ENCODE measurements at places on chromosomes 16 and 17. TPM values are rescaled to one million over a fixed set of nuclear protein-coding genes. Genes with fewer than 3 reads are reported as not detected.

The DNAAF1 gene
- not detected for total RNA-seq

The ST6GALNAC1 gene
- total RNA-seq: 4.4 TPM

The RNF112 gene
- 1.5 TPM for total RNA-seq

The RUNDC3A gene
- 2.0 TPM for total RNA-seq

The FAM171A2 gene
- 4.2 TPM for total RNA-seq

The KCNJ12 gene
- 2.2 TPM for total RNA-seq

The LRRC46 gene
- not detected for total RNA-seq

The IGF2BP1 gene
- total RNA-seq: not detected

The GUCY2D gene
- not detected for total RNA-seq

The ITGA2B gene
- 2.0 TPM for total RNA-seq

The KRTAP4-3 gene
- not detected for total RNA-seq

The KRT12 gene
- not detected for total RNA-seq

GRCh38 chr17:18156171-18156975, 27.3 kb upstream of the ALKBH5 start:
- no peak for DNase-seq

GRCh38 chr16:69873783-69874182, 77.4 kb upstream of the CLEC18A start:
- no peak for DNase-seq

DNA sequence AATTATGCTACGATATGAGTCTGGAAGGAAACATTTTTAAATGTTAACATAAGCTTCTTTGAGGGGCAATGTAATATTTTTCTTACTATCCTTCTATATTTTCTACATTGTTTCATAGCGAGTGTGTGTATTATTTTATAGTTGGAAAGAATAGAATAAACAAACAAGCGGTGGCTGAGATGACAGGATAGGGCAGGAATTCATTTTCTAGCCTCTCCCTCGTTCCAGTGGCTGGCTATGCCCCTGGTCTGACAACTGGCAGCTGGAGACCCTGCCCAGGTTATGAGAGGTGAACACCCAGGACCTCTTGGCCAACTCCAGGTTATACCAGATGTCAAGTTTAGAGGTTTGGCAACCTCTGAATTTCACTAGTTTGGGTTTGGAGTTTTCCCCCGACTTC, 14.5 kb upstream of the TNRC6C start:
- DNase-seq: no peak

GRCh38 chr17:63434951-63435571, 11.0 kb downstream of the CYB561 start:
- no peak for DNase-seq

- DNase-seq: peak; percentile 88
These were observed 8.3 kb downstream of the CCR7 start for GRCh38 chr17:40556884-40557414.

DNA sequence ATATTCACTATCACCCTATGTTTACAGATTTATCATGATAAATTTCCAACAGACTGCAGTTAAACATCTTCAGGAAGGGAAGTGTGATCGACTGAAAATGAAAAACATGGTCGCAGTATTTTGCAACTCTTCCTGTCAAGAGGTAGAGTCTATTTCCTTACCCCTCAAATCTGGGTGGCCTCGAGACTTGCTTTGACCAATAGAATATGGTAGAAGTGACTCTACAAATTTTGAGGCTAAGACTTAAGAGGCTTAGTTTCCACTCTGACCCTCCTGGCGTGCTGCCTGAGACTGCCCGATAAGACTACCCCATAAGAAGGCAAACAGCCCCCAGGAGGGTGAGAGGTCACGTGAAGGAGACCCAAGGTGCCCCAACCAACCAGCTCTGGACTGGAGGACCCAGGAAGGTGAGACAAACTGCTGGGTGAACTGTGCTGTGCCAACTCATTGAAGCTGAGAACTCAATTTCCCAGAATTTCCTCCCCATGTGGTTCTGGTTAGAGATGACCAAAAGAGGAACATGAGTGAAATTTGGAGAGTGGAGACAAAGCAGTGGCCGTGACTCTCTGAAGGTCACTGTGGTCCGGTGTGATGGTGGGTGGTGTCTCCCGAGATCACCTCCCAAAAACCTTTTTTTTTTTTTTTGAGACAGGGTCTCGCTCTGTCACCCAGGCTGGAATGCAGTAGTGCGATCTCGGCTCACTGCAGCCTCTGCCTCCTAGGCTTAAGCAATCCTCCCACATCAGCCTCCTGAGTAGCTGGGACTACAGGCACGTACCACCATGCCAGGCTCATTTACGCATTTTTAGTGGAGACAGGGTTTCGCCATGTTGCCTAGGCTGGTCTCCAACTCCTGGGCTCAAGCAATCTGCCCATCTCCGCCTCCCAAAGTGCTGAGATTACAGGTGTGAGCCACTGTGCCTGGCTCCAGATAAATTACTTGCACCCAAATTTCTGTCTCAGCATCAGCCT, 38.2 kb upstream of the LITAF start:
- no peak for DNase-seq

- no peak for DNase-seq
These were observed 3.0 kb upstream of the NRN1L start for GRCh38 chr16:67881621-67882161.

DNA sequence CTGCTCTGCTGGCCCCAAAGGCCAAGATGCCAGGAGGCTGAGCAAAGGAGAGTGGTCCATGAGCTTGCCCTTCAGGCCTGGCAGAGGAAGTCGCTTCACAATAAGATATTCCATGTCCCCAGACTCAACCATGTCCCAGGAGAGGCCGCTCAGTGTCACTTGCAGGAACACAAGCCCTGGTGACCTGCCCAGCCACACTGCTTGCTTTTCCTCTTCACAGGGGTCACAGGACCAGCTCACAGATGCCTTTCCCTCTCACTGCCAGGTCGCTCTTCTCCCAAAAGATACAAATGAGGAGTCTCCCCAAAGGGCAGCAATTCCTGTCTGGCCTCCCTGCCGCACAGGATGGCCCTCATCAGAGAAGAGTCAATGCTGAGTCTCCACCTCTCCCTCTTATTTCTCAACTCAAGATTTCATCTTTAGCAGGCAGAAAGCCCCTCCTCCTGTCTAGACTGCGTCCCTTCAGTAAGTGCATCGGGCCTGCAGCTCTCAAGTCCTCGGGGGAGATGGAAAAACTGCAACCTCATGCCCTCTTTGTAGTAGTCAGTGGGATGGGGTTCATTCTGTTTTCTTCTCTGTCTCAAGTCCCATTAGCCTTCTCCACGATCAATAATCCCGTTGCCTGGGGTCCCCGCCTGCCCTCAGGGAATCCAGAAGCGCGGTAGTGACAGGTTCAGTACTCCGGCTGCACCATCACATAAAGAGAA, 5.0 kb downstream of the JUP start:
- DNase-seq: no peak

DNA sequence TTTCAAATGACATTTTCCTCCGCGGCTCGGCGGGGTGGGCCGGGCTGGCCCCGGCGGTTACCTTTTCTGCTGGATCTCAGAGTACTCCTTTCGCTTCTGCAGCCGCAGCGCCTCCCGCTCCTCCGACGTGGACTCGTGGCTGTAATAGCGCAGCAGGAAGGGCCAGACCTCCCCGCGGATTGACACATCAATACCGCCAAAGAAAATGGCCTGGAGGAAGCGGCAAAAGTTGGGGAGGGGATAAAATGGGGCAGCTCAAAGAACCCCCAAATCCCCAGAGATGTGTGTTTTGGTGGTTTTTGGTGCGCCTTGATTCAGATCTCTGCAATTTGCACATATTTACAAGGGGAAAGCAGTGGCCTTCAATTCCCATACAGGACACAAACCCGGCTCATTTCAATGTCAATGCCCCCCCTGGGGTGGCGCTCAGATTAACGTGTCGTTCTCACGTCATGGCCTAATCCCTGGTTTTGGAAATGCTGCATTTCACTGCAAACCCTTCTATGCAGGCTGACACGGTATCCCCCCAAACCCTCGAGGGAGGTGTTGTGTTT, 85.9 kb downstream of the TBC1D16 start:
- DNase-seq: no peak

GRCh38 chr17:45231481-45232116, 9.9 kb downstream of the FMNL1 start:
- no peak for DNase-seq

DNA sequence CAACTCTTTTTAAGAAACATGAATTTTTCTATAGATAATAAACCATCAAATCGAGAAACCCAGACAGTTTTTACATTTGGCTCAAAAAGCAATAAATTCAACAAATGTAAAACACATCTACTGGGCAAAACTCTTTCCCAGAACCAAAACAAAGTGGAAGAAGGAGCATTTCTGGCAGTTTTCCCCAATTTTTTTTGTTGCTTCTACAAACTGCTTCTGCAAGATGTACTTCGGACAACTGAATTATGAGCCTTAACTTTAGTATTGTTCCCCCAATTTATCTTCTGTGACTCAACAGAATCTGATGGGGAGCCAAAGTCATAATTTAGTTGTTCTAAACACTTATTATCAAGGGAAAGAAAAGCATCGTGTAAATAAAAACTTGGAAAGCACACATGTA, 1047.2 kb downstream of the CDH11 start:
- DNase-seq: no peak

DNA sequence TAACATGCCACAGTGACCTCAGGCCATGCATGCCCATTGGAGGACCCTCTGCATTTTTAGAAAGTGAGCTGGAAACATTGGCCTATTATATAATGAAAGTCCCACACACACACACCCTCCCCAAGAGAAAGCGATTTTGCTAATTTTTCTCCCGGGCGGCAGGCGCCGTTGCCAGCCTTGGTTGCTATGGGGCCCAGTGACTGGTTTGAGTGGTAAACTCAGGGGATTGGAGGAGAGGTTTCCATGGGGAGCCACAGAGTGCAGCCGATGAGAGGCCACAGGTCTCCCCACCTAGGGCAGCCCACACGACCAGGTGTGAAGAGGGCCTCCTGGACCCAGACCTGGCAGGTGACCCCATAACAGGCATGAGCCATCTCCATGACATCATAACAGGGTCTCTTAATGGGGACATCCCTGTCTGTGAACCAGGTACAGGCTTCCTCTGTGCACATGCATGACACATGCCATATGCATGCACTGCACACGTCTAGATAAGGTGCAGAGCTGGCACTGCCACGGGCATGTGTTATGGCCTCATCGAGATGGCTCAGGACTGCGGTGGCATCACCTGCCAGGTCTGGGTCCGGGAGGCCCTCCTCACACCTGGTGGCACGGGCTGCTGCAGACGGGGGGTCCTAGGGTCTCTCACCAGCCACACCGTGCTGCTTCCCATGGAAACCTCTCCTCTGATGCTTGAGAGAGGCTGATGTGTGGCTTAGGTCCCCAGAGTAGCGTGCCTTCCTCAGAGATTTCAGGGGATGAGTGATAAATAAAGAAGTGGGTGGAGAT, 144.1 kb downstream of the RBFOX3 start:
- no peak for DNase-seq

GRCh38 chr16:78249832-78250231, 150.4 kb downstream of the WWOX start:
- DNase-seq: no peak

- DNase-seq: peak; percentile 96
These were observed at the start of gene NUDT16L1 for GRCh38 chr16:4693296-4693955. Gene NUDT16L1, plus strand, starts transcription at chr16:4693562. Its CDS starts 165 bp downstream, at chr16:4693727.

DNA sequence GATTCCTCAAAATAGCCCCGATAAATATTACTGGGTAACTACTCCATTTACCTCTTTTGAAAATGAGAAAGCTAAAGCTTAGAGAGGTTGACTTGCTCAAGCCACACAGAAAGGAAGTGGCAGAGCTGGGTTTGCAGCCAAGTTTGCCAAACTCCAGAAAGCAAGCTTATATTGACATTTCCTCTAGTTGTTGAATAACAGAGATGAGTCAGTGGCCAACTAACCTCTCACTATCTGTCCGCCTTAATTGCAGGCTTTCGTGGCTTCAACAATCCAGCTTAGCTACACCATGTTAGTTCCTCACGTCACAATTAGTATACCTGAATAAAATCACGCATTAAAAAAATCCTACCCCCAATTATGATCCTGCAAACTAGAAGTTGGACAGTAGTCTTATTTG, 151.7 kb downstream of the CNTNAP4 start:
- DNase-seq: no peak

GRCh38 chr17:65171752-65172151, 34.6 kb downstream of the RGS9 start:
- DNase-seq: no peak

DNA sequence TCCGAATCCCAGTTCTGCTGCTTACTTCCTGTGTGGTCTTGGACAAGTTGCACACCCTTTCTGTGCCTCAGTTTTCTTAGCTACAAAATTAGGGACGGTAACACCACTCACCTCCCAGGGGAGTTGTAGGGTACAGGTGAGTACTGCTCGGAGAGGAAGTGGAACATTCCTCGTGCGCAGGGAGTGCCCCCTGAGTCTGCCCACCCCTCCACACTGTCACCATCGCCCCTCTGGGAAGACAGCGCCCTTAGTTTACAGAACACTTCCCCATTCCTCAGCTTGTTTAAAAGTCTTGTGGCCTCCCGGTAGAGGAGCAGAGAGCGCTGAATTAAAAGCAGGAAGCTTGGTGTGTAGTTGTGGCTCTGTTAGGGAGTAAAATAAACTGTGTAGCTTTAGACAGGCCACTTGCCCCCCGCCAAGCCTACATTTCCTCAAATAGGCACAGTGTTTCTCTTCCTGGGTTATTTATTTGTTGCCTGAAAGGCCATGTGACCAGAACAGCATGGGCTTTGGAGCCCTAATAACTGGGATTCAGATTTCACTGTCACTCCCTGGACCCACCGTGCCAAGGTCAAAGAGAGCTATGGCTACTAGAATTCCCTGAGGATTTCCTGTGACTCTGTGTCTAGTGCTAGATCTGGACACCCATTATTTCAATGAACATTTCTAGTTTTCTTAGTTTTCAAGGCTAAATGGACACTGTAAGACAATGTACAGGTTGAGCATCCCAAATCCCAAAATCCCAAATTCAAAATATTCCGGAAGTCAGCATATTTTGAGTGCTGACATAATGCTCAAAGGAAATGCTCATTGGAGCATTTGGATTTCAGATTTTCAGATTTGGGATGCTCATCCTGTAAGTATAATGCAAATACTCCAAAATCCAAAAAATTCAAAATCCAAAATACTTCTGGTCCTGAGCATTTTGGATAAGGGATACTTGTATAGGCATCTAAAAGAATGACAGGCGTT, 372.5 kb downstream of the SNX29 start:
- no peak for DNase-seq

- no peak for DNase-seq
These were observed 192.6 kb upstream of the RPL38 start for GRCh38 chr17:74010903-74011302.

DNA sequence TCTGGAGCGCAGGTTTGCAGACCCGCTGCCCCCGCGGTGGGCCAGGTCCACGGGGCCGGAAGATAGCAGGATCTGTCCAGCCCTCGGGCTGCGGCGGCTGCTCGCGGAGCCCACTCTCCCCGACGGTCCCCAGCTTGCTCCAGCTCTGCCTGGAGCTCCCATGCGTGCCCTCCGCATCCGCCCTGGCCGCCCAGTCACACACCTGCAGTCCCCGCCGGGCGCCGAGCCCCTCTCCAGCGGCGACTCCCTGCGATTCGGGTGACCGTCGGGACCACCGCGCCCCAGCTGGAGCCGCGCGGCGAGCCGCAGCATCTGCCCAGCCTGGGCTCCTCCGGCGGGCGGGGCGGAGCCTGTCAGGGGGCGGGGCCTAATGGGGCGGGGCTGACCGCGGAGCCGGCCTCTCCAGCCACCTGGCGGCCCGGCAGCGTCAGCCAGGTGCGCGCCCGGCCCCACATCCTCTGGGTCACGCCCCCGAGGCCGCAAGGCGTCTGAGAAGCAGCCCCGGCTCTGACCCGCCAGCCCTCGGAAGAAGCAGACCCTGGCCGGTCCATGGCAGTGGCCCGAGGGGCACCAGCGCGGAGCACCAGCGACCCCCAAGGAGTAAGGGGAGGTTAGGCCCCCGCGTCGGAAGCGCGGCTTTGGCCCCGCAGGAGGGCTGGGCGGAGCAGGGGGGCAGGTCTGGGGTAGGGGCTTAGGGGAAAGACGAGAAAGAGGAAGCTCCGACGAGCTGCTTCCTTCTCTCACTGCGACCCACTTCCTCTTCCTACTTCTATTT, at the start of gene PIK3R5:
TSS of gene PIK3R5 (minus strand) at position 314 of the 775 bp plus-strand sequence. CDS start 54,213 bp downstream, outside the sequence.
- DNase-seq: no peak

Measured in vagina (tissue), 2 donors.